AG08395 (cell line): ENCODE measurements at places on chromosomes 3 and 15.

GRCh38 chr15:95829062-95829461 is 501.4 kb upstream of the NR2F2 start:
- no peak for DNase-seq

GRCh38 chr3:78978037-78978436 is 789.8 kb downstream of the ROBO1 start:
- DNase-seq = peak; percentile 17

DNA sequence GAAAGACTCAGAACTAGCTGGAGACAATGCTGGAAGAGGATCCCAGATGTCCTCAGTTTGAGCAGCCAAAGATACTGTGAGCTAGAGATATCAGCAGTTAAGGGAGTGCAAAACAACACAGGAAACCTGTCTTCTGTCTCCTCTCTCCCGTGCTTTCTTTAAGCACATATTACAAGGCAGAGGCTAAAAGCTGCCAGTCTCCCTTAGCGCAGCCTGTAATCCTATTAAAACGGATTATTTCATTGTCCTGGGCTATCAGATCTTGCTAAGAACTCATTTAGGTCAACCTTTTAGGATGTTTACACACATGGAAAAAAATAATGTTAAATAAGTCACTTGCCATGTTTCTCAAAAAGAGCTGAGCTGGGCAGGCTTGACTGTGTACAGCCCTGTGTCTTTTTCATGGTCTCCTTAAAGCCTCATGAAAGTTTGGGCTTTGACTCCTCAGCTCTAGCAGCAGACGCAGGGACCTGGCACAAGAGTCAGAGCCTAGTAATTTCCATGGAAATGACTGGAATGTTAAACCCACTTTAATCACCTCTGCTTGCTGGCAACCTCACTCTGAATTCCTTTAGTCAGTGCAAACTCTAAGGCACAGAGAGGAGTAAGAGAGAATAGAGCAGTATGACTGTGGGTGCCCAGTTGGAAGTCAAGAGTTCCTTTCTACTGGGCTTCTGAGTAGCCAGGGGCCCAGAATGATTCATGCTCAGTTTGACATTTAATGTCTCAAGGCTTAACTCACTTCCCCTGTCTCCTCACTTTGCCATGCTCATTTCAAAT is 491.9 kb downstream of the NTRK3 start:
- DNase-seq = peak; percentile 79

- DNase-seq = no peak
Measured at GRCh38 chr3:59655418-59656015, 605.7 kb upstream of the CFAP20DC start.

- no peak for DNase-seq
Measured at GRCh38 chr3:193559100-193559499, 4.4 kb upstream of the ATP13A4 start.

- peak; percentile 49 for DNase-seq
Measured at GRCh38 chr15:38758043-38758442, 193.4 kb upstream of the RASGRP1 start.

DNA sequence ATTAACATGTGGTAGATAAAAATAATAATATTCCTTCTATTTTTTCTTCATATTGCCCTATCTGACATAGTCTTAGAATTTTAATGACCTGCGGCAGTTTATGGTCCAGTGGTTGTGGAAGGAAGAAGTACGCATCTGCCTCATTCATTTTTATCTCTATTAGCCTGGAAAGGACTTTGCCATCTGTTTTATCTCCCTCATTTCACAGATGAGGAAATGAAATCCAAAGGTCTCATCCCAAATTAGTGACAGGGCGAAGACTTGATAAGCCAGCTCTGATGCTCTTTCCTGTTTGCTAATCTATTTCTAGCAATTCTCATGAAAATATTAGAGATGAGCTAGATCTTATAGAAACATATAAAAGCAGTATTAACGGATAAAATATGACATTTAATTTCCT is 113.3 kb downstream of the KLHL25 start:
- no peak for DNase-seq

GRCh38 chr15:73750438-73750837 is 2.7 kb downstream of the INSYN1 start:
- no peak for DNase-seq
